ENCODE measurements at places on chromosomes 4 and X. TPM values are rescaled to one million over a fixed set of nuclear protein-coding genes. Genes with fewer than 3 reads are reported as not detected.

PABPC1L2B gene
- not detected for total RNA-seq

OPHN1 gene
- 6.3 TPM for total RNA-seq

NSG1 gene
- 0.32 TPM for total RNA-seq

XPNPEP2 gene
- not detected for total RNA-seq

USP26 gene
- total RNA-seq: not detected

UCP1 gene
- total RNA-seq: not detected

SPP1 gene
- 3.7 TPM for total RNA-seq

MMRN1 gene
- total RNA-seq: not detected

DCAF8L2 gene
- total RNA-seq: 0.05 TPM

IQSEC2 gene
- total RNA-seq: 7.6 TPM

All from A375 (cell line).